Glomerular endothelial cell (primary cell): ENCODE measurements at places on chromosomes 5 and 9. TPM values are rescaled to one million over a fixed set of nuclear protein-coding genes. Genes with fewer than 3 reads are reported as not detected.

Gene AIF1L
- 3.1 and 6.4 TPM in 2 replicates for total RNA-seq

Gene MTREX
- 32.1 and 49.4 TPM in 2 replicates for total RNA-seq

- DNase-seq: peak; percentile 94
These were observed 36.4 kb downstream of the JADE2 start for GRCh38 chr5:134561871-134562296.

Gene CCL27
- not detected in 2 replicates for total RNA-seq

DNA sequence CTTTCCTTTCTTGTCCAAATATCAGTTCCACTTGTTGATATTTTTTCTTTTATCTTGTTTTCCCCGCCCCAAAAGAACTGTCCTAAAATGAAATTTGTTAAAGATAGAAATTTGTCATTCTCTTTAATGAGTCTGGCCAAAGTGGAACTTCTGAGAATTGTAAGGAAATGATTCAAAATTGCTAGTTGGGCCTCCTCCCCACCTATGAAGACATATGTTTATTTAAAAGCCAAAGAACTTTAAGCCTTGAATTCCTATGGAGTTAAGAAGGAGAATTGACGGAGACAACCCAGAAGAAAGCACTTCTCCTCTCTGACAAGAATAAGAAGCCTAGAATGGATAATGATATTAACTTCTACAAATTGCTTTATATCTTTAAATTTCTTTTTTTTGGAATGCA lies 59.1 kb upstream of the ALDH1A1 start:
- no peak for DNase-seq

DNA sequence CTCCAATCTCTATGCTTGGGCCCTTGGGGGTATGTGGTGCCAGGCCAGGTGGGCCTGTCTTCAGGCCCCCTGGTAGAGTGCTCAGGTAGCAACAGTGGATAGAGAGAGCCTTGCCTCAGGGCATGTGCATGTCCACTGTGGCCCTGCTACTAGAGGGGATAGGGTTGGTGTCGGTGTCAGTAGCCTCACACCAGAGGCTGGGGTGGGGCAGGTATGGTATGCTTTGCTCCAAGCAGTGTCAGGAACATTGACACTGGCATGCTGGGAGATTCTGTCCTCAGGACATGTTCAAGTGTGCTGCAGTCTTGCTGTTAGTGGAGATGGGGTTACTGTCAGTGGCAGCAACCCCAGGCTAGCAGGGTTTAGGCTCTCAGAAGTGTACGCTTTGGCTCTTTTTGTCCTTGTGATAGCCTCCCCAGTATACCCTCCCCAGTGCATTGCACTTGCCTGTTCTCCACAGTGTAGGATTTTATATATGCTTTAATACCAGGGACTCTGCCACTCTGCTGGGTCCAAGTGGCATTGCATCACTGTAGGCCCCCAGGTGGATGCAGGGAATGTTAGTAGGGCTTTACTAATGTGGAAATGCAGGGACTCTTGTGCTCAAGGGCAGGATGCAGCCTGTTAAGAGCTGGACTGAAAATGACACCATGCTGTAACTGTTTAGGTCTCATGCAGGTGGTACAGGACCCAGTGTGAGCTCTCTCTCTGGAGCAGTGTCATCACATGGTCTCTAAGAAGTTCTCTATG lies 21.6 kb downstream of the RIC1 start:
- no peak for DNase-seq

DNA sequence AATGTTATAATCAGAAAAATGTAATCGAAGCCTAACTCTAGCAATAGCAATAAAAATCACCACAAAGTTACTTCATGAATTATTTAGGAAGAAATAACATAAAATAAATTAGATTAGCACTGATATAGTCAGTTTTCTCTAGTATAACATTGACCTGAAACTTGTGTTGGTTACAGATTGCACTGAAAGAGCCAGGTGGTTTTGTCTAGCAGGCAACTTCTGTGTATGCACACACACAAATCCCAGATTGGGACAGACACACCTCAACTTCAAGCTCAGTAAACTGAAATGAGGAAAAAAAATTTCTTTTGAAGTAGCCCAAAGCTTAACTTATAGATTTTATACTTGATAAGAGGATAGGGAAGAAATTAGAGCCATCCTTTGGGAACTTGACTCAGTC lies 129.3 kb downstream of the EFNA5 start:
- no peak for DNase-seq

Gene ZDHHC21
- 14.1 and 20.1 TPM in 2 replicates for total RNA-seq

Gene STKLD1
- 0.06 and 0.34 TPM in 2 replicates for total RNA-seq

Gene TTC23L
- total RNA-seq: 0.41 and 0.63 TPM in 2 replicates

- no peak for DNase-seq
These were observed 9.9 kb downstream of the CCDC69 start for GRCh38 chr5:151213803-151214613.
